GM10248 (cell line): ENCODE measurements at places on chromosomes 11 and 22.

GRCh38 chr11:131998020-131998419 is 627.6 kb downstream of the NTM start:
- DNase-seq: no peak

DNA sequence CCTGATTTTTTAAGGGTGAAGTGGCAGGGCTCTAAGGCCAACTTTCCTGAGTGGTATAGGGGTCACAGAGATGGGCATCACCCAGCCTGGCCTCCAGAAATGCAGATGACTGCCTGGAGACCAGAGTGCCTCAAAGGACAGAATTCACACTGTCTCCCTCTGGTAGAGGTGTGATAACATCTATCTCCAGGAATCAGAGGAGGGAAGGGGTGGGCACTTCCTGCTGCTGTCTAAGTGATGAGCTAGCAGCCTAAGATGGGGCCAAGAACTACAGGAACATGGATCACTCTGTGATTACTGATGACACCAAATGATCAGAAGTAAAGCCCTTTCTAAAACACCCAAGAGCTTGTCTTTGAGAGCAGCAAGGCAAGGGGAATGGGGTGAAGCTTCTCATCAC is 61.9 kb downstream of the C11orf58 start:
- DNase-seq: no peak

DNA sequence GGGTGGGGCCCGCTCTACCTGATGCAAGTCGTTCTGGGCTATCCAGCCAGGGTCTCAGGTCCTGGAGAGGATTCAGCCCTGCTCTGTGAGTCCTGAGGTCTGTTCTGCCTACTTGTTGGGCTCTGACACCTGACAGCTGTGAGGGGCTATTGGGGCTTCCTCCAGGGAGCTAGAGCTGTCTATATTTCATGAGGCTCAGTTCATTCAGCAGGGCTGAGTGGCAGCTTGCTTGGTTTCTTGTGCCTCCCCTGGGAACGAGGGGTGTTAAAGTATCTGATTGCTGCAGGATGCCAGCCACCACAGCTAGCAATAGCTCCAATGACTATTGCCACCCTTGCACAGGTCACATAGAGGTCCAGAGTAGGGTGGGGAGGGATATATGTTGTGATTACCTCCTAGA is 26.7 kb downstream of the INSC start:
- DNase-seq: no peak

DNA sequence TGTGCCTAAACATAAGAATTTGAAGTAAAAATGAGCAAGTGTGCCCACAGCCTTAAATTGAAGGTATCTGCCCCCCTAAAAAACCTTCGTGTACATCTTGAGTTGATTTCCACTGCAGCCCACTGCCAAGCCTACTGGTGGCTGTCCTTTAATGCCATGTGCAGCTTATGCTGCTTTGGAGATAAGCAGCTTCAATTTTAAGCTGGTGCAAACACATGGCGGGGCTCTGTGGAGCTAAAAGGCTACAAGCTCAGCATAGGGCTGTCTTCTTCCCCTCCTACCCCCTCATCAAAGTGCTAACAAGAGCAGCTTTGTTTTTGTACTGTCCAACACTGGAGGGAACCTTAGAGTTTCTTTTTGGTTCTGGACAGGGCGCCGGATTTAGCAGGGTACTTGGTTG is 128.5 kb upstream of the LMO1 start:
- DNase-seq: no peak

DNA sequence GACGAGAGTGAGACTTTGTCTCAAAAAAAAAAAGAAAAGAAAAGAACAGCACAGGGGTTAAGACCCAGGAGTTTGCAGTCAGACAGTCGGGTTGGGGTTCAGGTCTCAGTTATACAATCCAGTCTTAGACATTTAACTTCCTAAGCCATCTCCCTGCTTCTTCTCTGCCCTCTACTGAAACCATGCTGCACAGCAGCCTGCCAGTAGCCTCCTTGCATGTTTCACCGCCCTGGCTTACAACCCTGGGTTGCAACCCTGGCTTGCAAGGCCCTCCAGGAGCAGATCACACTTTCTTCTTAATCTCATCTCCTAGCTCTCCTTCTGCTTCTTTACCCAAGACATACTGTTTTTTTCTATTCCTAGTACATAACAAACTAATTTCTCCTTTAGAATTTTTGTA is 5.9 kb upstream of the B3GAT3 start:
- no peak for DNase-seq

- DNase-seq: no peak
Measured at GRCh38 chr22:50090412-50090714, 557 bp downstream of the MOV10L1 start.

DNA sequence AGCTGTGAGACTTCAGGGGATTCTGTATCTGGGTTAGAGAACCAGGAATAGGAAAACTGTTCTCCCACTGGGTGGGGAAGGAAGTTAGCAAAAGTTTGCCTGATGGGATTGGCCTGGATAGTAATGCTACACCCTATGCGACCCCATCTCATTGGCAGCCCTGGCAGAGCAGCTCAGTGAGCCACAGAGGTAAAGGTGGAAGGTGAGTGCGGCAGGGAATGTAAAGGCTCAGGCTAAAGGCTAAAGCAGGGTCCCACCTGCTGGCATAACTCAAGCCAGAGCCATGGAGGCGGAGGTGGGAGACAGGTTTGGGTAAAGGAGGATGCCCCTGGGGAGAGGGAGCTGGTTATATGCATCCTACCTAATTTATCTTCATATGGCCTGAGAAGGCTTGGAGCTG is 18.7 kb downstream of the SSH3 start:
- no peak for DNase-seq

DNA sequence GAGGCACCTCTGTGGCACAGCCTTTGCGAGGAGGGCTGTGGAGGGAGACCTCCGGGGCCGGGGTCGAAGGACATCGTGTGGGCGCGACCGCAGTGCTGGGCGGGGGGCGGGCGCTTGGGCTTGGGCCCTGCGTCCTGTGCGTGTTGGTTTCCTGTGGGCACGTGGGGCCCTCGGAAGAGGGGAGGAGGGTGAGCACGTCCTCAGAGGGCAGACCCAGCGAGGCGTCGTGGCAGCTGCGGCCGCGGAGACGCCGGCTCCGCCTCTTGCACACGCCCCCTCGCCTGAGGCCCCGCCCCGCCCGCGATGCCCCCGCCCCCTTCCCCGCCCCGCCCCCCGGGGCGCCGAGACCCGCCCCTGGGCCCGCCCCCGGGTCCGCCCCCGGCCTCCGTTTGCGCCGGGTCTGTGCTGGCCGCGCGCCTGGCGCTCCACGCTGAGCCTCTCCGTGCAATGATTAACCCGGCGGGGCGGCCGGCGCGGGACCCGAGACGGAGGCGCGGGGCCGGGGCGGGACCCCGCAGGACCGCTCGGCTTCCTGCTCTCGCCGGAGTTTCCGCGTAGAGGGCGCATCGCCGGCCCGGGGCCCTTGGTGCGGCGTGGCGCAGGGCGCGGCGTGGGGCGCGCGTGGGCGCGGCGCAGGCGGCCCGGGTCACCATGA is at the start of gene PRR5:
Gene PRR5, plus strand, starts transcription at position 381 of the 655 bp plus-strand sequence. Its CDS starts 271 bp downstream, at position 652.
- DNase-seq: peak; percentile 90

DNA sequence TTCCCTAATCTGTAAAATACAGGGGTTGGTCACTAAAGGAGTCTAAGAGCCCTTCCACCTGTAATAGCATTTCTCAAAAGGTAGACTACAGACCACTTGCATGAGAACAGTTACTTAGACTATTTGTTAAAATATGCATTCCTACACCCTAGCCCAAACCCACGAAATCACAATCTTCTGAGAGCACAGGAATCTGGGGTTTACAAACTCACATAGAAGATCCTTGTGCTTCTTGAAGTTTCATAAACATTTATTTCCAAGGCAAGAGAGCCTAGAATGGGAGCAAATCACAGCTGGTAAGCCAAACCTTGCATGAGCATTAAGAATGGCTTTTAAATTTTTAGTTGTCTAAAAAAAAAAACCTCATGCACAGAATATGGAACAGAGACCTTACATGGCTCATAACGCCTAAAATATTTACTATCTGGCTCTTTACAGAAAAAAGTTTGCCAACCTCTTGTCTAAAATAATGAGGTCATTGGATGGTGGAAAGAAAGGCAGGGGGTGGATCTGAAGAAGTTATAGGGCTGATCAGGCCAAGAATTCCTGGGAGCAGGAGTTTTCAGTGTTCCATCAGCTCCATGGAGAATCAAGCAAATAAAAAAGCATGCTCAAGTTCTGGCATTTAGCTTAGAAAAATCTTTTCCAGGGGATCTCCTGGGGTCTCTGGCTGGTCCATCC is 133.4 kb downstream of the CCDC34 start:
- no peak for DNase-seq

- DNase-seq: no peak
Measured at GRCh38 chr11:94583213-94583865, 16.2 kb downstream of the PIWIL4 start.

- no peak for DNase-seq
Measured at GRCh38 chr11:67699521-67699920, 25.1 kb upstream of the ALDH3B2 start.

DNA sequence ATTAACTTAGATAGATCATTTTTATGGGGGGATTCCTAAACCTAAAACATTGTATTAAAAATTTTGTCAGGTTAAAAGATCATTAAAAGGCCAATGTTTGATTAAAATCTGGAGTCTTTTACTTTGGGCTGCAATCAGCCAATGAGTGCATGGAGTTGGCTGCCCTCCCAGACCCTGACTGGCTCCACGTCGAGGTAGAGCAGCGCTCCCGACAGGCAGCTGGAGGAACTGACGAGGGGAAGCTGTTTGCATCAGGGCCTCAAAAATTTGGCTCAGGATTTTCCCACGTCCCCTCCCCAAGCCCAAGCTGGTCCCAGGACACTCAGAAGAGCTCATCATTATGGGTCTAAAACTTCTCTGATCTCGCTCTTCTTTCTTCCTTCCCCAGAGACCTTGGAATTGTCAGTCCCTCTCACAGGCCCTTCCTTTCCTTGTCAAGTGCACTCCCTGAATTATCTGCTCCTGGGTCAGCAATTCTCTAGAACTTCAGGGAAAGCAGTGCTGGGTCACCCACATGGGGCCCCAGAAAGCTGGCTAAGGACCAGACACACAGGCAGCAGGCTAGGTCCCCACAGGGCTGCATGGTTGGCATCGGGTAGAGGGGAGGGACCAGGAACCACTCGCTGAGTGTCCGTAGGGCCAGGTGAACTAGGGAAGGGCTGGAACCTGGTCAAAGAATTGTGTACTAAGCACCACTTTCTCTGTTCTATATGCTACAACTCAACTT is 119.6 kb upstream of the IGLL5 start:
- DNase-seq: no peak

GRCh38 chr11:112017538-112017937 is 7.7 kb upstream of the DLAT start:
- no peak for DNase-seq

DNA sequence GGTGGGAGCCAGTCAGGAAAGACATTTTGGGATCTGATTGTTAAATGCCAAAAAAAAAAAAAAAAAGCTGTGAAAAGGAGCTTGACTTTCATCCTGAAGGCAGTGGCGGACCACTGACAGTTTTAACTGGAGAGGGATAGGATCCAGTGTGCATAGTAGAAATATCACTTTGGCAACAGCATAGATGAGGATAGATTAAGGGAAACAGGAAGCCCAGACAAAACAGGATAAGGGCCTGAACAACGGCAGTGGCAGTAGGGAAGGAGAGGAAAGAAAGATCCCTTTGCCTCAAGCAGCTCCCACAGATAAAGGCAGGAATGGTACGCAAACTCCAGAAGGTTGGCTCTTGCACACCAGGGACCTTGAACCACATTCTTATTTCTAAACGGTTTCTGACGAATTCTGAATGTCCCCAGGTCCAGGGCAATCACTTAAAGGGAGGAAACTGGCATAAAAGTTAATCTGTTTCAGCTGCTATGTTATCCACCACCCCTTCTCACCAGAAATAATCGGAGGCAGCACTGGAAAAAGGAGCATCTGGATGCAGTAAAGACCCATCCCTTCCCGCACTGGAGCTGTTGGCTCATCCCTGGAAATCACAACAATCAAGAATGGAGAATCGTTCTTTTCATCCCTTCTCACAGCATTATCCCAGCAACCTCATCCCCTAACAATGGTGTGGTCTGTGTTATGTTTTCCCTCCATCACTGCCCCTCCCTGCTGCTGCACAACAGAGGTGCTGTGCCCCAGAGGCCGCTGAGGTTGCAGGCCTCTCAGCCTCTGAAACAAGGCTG is 99.1 kb downstream of the GAB2 start:
- DNase-seq: no peak

GRCh38 chr11:23143022-23143421 is 282.7 kb upstream of the CCDC179 start:
- DNase-seq: no peak

DNA sequence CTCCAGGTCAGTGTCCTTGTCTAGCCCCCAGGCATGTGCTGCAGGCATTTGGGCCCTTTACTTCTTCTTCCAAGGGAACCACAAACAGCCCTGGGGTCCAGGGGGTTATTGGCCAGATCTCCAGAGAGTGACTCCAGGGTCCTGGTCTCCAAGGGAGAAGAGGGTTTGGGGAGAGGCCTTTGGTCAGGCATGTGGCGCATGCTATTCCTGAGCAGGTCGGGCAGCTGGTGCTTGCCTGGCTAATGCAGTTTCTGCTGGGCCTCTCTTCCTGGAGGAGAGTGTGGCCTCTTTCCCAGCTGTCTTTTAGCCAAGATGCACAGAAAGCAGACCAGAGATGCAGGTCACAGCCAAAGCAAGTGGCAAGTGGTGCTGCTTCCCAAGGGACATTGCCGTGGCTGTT is 3.8 kb upstream of the RFPL2 start:
- DNase-seq: no peak

DNA sequence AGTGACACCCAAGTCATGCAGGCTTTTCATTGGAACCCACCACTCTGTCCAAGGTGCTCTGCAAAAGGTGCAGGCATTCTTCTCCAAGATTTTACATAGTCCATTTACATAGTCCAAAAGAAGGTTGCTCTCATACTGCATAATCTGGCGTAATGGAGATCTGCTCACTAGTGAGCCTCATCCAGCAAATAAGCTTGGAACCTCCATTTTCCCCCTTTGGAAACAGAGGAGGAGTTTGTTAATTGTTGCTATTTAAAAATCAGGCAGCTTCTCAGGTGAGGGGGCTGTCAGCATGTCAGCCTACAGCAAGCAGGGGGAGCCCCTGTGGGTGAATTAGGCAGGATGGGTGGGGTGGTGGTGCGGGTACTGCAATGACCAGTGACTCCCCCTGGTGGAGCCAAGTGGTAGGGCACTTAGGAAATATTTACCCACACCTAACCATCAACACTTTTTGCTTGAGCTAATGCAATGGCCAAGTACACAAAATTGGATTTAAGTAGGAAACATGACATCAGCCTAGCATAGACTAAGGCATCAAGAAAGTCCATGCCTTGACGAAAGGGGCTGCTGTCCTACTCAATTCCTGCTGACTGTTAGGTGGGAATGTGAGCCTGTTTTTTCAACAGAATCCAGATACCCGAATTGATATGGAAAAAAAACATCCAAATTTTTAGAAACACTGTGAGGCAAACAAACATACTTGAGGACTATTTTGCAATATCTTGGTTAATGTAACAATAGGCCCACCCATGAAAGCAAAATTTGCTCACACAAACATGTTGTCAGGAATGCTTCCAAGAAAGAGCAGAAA is 64.5 kb downstream of the AMBRA1 start:
- peak; percentile 88 for DNase-seq

GRCh38 chr11:62881579-62882430 is 1.1 kb downstream of the SLC3A2 start:
- DNase-seq: peak; percentile 87
